NCI-H774 (cell line): ENCODE measurements at places on chromosomes 16 and 17.

DNA sequence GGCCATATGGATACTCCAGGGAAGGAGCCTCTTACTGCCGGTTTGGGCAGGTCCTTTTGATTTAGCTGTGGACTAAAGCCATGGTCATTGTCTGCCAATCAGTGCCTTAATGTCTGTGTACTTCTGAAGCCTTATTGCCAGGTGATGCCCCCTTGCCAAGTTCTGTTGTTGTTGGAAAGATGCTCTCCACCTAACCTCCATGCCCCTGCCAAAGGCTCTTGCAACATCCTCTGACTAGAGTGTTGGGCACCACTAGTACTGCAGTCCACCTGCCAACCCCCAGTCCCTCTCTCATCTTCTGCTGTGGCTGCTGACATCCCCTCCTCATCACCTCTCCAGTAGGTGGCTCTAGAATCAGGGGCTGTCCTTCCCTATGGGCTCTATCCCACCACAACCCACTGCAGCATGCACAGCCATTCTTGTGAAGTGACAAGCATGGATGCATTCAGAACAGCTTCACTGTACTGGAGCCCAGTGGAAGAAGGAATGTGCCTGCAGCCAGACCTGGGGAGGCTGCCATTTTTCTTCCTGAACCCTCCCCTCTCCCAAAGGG lies 375.3 kb upstream of the CDH5 start:
- DNase-seq, result no peak

GRCh38 chr16:88533381-88533917 lies 36.8 kb upstream of the ZC3H18 start:
- no peak for DNase-seq

DNA sequence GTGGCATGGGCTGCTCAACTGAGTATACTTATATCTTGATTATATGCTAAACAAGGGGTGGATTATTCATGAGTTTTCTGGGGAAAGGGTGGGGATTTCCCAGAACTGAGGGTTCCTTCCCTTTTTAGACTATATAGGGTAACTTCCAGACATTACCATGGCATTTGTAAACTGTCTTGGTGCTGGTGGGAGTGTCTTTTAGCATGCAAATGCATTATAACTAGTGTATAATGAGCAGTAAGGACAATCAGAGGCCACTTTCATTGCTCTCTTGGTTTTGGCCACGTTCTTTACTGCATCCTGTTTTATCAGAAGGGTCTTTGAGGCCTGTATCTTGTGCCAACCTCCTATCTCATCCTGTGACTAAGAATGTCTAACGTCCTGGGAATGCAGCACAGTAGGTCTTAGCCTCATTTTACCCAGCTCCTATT lies 12.0 kb downstream of the PRR11 start:
- no peak for DNase-seq

- no peak for DNase-seq
Observed at GRCh38 chr16:69937465-69937951, 13.6 kb upstream of the CLEC18A start.

GRCh38 chr16:88460496-88461330 lies 7.6 kb downstream of the ZFPM1 start:
- DNase-seq, result no peak

DNA sequence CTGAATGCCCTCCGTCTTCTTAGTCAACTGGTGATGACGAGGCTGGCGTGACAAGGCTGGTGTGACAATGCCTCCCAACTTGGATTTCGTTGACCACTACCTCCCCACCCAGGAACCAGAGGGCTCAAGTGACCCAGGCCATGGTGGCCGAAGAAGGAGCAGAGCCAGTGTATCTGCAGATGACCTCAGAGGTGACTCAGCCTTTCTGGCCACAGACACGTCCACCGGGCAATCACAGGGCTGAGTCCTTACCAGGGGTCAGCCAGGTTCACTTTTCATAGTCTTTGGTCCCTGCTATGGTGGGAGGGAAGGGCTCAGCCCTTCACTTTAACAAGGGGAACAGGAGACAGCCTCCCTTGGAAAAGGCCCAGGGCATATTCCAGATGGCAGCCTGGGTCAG lies 116.3 kb downstream of the MAF start:
- DNase-seq, result no peak

DNA sequence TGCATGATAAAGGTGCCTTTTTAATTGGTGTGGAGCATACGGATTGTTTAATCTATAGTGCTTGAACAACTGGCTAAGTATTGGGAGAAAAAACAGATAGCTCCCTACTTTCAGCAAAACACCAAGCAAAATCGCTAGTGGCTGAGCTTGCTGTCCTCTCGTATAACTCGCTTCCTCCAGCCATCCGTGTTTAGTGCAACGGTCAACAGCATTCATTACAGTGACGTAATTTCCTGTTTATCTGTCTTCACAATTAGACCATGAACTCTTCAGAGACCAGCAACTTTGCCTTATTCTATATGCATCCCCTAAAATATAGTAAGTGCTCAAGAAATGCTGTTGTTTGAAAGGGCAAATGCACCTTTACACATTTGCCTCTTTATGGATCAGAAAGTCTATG lies 511.9 kb downstream of the HAPSTR1 start:
- no peak for DNase-seq

DNA sequence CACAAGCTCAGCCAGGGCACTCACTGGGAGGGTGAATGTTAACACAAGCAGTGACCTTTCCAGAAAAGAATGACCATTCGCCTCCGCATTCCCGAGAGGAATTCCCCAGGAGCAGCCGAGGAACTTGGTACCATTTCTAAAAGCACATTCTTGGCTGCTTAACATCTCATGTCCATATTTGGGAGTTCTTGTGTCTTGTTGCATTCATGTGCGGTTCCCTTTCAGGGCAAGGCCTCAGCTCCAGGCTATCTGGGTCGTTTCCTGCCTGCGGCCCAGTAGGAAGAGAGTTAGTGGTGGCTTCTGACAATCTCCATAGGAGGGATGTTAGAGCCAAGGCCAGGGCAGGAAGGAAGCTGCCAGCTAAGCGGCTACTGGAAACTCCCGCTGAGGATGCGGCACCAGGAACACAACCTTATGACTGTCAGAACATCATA lies 27.8 kb upstream of the MEAK7 start:
- DNase-seq, result no peak

DNA sequence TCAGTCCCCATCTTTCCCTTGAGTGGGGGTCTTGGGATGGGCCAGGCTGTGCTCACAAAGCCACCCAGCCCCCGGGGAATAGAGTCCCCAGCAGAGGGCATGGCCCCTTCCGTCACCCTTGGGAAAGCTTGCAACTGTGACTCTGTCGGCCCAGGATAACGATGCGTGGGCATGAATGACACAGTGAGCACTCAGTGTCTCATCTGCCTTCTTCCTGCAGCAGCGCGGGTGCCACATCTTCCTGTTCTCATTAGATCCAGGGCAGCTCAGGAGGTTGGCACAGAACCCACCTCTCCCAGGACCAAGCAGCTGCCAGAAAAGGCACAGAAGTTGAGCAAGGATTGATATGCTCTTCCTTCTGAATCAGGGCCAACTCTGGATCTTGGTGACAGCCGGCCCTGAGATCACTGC lies 84.7 kb downstream of the MRC2 start:
- no peak for DNase-seq

GRCh38 chr16:76278980-76279379 lies 1.8 kb downstream of the CNTNAP4 start:
- DNase-seq, result no peak

- DNase-seq, result no peak
Observed at GRCh38 chr17:75047398-75048098, 523 bp downstream of the KCTD2 start.

DNA sequence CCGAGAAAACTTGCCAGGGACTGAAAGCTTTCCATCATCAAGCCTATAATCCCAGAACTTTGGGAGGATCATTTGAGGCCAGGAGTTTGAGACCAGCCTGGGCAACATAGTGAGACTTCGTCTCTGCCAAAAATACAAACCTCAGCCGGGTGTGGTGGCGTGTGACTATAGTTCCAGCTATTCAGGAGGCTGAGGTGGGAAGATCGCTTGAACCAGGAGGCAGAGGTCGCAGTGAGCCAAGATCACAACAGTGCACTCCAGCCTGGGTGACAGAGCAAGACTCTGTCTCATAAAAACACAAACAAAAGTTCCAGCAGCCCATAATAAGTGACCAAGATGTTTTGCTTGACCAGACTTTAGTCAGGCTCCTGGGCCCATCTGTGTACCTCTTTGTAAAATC lies 1.9 kb downstream of the MEAK7 start:
- no peak for DNase-seq

GRCh38 chr16:68948230-68948910 lies 105.0 kb downstream of the TANGO6 start:
- no peak for DNase-seq

- no peak for DNase-seq
Observed at GRCh38 chr17:44664867-44665266, 8.6 kb downstream of the MEIOC start.
